Pons (tissue), 1 donor: ENCODE measurements at places on chromosomes 2 and 18.

DNA sequence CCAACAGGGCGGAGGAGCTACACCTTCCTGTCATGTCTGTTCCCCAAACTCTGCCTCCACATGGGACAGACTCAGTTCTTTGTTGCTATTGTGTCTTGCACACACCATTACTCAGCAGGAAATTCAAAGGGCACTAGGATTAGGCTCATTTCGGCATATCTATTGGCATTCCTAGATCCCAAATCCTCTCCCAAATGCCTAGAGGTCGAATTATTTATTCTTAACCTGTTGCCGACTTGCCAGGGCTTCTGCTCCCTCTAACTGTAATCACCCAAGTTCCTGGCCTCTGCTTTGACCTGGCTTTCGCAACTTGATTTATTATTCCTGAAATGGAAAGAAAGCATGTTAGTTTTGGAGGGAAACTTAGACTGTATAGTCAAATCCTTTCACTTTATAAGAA, 67.8 kb upstream of the ST6GAL2 start:
- no peak for DNase-seq

- no peak for DNase-seq
These were observed 3.7 kb downstream of the B3GNT7 start for GRCh38 chr2:231399046-231399852.

- DNase-seq: no peak
These were observed 23.4 kb upstream of the PAX3 start for GRCh38 chr2:222322236-222322635.

GRCh38 chr2:136185981-136186776, 68.2 kb upstream of the CXCR4 start:
- peak; percentile 55 for DNase-seq

- no peak for DNase-seq
These were observed 30.8 kb upstream of the HPCAL1 start for GRCh38 chr2:10271946-10272345.

DNA sequence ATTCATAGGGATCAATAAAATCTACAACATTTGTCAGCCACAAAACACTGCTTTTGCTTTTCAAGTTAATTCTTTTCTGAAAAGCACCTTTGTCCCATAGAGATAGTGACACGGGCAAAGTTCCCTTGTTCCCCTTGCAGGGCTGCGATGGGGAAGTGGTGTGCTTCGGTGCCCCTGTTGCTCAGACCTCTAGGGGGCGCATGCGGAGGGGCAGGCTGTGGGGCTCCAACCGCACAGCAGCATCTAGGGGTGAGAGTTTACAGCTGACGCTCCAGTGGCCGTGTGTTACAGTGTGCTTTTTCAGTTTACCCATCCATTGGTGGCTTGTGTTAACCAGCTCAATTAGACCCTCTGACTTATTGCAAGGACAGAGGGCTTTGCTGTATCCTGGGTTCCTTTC, 1432.2 kb upstream of the ACVR2A start:
- DNase-seq: no peak
